ENCODE measurements at places on chromosomes 5 and 9.

GRCh38 chr5:153236319-153236718, 254.2 kb upstream of the GRIA1 start:
- no peak for DNase-seq

DNA sequence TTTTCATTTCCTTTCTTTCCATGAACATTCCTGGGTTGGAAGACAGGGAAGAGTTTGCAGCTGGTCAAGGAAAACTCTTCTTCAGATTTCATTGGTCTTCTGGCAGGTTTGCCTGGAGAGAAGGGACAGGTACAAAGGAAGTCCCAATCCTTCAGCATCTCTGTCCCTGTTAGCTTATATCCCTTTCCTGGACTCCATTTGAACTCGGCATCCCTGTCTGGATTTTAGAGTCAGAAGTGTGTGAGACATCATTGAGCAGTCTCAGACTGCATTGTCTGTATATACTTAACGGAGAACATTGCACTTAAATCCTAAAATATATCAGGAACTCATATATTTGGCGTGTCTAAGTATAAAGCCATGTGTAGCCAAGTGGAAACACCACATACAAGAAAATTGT, 54.9 kb downstream of the ADGRV1 start:
- no peak for DNase-seq

GRCh38 chr9:35423499-35423898, 66.4 kb upstream of the RUSC2 start:
- DNase-seq = no peak

DNA sequence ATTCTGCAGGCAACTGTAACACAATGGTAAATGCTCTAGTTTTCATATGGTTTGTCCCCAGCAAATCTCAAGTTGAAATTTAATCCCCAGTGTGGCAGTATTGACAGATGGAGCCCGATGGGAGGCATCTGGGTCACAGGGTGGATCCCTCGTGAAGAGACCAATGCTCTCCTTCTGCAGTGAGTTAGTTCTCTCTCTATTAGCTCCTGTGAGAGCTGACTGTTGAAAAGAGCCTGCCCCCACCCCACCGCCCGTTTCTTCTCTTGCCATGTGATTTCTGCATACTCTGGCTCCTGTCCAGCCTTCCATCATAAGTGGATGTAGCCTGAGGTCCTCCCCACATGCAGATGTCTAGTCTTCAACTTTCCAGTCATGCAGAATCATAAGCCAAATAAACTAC, 27.0 kb downstream of the IARS1 start:
- no peak for DNase-seq

GRCh38 chr5:143361438-143361837, 42.0 kb downstream of the NR3C1 start:
- no peak for DNase-seq

DNA sequence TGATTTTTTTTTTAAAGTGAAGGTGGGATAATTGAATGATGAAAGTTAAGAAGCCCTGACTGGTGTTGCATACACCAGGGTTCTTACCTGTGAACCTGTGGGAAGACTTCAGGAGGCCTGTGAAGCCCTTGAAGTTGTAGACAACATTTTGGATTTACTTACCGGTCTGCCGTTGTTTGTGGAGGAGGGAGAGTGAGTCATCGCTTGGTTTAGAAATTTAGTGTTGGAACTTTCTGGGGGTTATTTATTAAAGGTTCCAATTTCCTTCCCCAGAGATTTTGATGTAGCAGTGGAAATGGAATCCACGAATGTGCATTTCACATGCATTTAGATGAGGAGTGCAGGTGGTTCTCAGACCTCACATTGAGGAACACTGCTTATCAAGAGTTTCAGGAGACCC, 49.6 kb downstream of the ARHGAP26 start:
- DNase-seq = no peak

DNA sequence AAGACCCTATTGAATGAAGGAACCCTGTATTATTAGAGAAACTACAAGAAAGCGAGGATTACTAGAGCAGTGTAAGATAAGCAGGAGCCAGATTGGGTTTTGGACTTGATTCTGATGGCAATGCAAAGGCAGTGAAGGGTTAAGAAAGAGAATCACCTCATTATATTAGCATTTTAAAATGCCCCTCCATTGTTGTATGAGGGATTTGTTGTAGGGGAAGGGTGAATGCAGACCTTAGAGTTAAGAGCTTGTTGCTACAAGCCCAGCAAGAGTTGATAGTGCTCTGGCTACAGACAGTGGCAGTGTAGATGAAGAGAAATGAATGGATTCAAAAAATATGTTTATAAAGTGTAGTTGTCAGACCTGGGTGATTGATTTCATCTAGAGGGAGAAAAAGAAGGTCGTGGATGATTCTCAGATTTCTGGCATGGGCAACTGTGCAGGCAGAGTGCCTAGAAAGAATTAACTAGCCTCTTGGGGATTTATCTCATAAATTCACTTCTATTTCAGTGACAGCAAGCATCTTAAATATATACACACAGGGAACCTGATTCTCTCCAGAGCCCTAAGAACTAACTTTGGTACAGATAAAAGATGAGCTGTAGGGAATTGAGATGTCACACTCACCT, 344.8 kb downstream of the ARRDC3 start:
- DNase-seq = no peak

DNA sequence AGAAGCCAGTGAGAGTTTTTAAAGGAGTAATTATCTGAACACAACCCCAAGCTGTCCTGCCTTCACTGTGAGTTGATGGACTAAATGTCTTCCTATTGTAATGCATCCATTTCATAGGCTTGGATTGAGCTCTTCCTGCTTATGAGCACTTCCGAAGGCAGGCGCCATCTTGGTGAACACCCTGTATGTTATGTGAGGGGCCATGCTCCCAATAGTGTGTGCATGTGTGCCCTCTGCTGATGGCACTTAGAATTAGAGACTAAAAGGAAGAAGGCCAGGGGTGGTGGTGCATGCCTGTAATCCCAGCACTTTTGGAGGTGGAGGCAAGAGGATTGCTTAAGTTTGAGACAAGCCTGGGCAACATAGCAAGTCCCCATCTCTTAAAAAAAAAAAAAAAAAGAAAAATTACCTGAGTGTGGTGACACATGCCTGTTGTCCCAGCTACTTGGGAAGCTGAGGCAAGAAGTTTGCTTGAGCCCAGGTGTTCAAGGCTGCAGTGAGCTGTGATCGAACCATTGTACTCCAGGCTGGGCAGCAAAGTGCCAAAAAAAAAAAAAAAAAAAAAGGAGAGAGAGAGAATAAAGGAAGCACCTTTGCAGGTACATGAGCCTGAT, 65.0 kb downstream of the C9orf152 start:
- no peak for DNase-seq

DNA sequence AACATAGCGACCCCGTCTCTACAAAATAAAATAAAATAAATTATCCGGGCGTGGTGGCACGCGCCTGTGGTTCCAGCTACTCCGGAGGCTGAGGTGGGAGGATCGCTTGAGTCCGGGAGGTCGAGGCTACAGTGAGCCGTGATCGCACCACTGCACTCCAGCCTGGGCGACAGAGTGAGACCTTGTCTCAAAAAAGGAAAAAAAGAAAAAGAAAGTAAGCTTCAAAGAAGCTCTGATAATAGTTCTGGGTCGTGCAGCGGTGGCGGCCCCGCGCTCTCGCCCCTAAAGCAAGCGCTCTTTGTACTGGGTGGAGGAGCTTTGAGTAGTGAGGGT, 6.8 kb downstream of the TLX3 start:
- DNase-seq = no peak

DNA sequence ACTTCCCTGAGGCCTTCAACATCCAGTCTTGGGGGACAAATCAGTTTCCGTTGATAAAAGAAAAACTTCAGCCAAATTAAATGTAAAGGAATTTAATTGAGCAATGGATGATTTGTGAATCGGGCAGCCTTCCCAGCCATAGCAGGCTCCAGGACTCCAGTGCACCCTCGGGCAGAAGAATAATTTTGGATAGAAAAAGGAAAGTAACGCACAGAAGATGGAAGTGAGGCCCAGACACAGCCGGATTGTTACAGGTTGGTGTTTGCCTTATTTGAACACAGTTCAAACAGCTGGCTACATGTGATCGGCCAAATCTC, 19.1 kb downstream of the MRPL36 start:
- no peak for DNase-seq

GRCh38 chr5:106759581-106759980, 911.2 kb downstream of the EFNA5 start:
- no peak for DNase-seq

DNA sequence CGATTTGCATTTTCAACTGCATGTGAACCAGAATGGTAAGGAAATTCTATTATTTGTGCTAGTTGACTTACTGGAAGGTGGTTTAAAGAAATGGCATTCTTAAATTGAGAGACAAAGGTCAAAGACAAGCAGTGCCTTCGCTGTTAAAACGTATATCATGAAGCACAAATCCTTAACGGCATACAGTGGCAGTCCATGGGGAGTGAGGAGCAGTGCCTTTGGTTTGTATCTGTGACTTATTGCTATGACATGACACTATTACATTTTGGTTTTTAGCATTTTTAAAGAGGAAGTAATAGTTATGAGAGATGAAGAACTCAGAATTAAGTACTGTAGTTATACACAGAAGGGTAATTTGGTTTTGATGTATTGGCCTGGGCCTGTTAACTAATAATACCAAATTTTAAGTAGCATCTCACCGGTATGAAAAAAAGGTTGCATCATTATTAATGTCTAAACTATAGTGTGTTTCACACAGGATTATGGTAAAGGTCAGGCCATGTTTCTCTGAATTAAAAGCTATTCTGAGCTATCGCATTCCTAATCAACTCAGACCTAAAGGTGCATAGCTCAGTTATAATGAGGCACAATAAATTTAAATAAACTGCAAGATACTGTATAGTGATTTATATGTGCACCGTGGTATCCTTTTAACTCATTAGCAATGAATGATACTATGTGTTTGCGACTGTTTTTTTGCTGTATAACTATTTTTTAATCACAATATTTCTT, 339.8 kb upstream of the ARRDC3 start:
- DNase-seq = no peak

- DNase-seq = peak; percentile 60
Measured at GRCh38 chr9:21097817-21098216, 20.1 kb upstream of the IFNB1 start.

DNA sequence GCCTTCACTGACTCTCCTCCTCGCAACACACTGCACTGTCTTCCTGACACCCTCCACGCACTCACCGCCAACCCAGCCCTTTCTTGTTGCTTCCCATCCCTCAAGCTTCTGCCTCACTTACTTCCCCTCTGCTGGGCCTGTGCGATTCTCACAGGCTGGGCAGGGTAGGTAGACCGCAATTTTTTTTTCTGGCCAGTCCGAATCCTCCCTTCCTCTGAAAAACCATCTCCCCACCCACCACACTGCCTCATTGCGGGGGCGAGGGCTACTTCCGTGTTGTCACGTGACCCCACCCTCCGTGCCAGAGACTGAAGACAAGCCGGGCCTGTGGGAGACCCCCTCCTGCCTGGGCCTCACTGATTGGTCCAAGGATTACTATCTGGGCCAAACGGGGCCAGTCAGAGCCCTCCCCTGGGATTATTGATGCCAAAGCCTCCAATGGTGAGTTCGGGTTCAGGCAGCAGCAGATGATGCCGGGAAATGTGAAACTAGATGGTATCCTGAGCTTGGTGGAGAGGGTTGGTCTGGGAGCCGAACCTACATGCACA, 73.1 kb downstream of the STK10 start:
- DNase-seq = peak; percentile 97

DNA sequence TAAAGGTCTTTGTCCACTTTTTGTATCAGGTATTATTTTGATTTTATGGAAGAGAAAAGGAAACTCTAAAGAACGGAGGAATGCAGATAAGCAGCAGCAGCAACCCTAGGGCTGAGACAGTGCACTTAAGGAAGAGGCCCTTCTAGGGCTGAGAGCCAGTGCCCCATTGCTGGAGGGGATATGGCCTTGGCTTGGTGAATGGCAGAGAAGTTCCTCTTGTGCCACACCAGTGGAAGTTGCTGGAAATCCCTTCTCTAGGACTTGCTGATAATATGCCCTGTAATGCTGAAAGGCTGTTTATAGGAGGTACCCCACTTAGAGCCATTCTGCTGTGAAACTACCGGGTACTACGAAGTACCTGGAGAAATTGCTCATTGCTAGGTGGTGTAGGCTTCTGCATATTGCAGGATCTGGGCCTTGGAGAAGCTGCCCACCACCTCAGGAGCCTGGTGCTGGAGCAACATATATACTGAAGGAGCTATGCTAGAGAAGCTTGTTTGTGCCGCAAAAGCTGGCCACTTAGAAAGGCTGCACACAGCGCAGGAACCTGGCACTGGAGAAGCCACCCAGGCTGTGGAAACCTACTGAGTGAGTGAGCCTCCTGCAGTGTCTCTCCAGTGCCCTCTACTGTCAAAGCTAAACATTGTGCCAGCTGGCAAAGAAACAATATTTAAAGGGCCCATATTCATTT, 9.6 kb upstream of the UBTD2 start:
- DNase-seq = peak; percentile 83

DNA sequence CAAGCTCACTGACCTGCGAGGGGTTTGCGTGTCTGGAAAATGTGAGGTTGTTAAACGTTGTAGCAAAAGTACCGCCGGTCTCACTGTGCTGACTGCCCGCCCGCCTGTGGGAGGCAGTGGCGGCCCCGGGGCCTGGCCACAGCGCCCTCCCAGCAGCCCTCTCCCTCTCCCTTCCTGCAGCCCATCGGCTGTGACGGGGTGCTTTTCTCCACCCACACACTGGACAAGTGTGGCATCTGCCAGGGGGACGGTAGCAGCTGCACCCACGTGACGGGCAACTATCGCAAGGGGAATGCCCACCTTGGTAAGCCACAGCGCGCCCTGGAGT, 6.2 kb downstream of the ADAMTSL2 start:
- no peak for DNase-seq

GRCh38 chr5:76177978-76178377, 94.8 kb downstream of the SV2C start:
- DNase-seq = no peak

DNA sequence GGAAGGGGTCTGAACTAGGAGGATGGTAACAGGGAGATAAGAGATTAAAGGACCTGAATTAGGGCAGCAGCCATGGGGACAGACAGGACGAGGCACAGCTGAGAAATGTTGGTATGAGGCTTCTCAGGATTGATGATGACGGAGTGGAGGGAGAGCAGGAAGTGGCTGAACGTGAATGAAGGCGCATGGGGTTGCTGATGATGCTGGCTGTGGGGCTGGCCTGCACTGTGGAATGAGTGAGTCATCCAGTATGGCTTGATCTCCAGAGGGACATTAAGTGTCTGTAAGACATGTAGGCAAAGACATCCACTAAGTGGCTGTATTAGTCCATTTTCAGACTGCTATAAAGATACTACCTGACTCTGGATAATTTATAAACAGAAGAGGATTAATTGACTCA, 256.4 kb downstream of the ICE1 start:
- DNase-seq = no peak

GRCh38 chr5:10676224-10676623, 84.8 kb downstream of the DAP start:
- DNase-seq = no peak

GRCh38 chr9:90854637-90855175, 53.1 kb downstream of the SYK start:
- no peak for DNase-seq

DNA sequence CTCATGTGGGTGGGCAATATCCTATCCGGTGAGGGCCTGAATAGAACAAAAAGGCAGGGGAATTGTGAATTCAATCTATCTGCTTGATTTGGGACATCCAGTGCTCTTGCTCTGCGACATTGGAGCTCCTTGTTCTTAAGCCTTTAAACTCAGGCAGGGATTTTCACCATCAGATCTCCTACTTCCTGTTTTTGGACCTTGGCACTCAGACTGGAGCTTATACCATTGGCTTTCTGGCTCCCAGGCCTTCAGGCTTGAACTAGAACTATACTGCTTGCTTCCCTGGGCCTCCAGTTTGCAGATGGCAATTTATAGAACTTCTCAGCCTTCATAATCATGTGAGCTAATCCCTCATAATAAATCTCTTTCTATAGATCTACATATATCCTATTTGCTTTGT, 134.3 kb upstream of the CLINT1 start:
- DNase-seq = peak; percentile 13
